ENCODE measurements at places on chromosomes 7 and 10.

GRCh38 chr7:39754326-39755120 lies 131.2 kb downstream of the RALA start:
- no peak for DNase-seq

- no peak for DNase-seq
Measured at GRCh38 chr10:79068203-79068561, 584 bp upstream of the ZMIZ1 start.

DNA sequence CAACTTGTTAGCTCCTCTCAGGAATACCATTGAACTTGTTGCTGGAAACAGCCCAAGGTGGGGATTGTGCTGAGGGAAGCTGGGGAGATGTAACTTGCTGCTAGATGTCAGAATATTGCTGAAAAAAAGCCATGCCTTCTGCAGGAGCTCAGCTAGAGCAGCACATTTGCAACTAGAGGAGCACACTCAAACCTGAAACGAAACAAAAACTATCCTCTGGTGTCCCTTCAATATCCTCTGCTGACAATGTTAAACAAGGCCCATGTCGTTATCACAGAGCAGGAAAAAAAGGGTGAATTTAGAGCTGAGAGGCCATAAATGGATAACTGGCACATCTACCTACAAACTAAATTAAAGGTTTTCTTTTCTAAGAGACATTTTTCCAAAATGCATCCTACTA lies 53.7 kb upstream of the MACC1 start:
- DNase-seq, result no peak

- DNase-seq, result no peak
Measured at GRCh38 chr7:19972876-19973275, 199.5 kb upstream of the TMEM196 start.

DNA sequence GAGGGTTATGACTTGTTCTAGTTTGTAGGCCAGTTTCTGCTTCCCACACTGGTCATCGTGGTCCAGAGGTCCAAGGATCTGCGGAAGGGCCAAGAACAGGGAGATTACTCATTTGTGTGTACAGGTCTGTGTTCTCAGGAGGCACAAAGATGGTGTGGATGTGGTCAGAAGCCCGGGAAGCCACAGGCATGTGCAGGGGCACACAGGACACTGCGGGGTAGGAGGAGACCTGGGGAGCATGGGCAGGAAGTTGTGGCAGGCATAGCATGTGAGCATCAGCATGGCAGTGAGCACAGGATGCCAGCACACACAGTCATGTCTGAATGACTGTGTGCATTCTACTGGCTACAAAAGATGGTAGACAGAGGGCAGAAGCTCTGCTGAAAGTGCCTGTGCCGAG lies 445.8 kb downstream of the PLXNA4 start:
- DNase-seq, result no peak

DNA sequence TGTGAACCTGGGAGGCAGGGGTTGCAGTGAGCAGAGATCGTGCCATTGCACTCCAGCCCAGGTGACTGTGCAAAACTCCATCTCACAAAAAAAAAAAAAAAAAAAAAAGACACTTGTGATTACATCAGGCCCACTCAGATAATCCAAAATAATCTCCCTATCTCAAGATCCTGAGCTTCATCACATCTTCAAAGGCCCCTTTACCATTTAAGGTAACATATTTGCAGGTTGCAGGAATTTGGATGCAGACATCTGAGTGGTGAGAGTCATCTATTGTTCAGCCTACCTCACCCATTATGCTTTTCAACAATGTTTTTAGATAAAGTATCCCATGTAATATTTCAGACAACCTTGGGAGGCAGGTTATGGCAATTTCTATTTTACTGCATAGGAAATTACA lies 51.4 kb upstream of the EXOC4 start:
- DNase-seq, result no peak

- no peak for DNase-seq
Measured at GRCh38 chr10:74743401-74743800, 83.0 kb upstream of the KAT6B start.

GRCh38 chr7:142347091-142347490 lies 89.2 kb upstream of the PRSS58 start:
- no peak for DNase-seq

DNA sequence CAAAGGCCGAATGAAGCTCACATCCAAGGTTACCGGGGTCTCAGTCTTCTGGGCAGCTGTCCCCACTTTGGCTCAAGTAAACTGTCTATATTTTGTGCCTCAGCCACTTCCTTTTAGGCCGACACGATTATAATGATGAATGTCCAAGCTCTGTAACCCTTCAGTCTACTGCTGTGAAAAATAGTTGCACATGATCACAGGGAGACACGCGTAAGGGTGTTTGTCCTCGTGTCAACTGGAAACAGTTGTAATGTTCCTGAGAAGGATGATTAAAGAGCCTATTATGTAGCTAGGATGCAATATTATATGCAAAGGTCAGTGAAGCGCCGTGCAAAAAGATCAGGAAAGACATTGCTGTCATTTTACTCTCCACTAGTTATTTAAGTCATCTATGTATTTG lies 559.9 kb downstream of the SDK1 start:
- no peak for DNase-seq

Measured in SW 1271 (cell line).